CD4-positive, CD25-positive, alpha-beta regulatory T cell (primary cell): ENCODE measurements at places on chromosomes 3 and 15.

DNA sequence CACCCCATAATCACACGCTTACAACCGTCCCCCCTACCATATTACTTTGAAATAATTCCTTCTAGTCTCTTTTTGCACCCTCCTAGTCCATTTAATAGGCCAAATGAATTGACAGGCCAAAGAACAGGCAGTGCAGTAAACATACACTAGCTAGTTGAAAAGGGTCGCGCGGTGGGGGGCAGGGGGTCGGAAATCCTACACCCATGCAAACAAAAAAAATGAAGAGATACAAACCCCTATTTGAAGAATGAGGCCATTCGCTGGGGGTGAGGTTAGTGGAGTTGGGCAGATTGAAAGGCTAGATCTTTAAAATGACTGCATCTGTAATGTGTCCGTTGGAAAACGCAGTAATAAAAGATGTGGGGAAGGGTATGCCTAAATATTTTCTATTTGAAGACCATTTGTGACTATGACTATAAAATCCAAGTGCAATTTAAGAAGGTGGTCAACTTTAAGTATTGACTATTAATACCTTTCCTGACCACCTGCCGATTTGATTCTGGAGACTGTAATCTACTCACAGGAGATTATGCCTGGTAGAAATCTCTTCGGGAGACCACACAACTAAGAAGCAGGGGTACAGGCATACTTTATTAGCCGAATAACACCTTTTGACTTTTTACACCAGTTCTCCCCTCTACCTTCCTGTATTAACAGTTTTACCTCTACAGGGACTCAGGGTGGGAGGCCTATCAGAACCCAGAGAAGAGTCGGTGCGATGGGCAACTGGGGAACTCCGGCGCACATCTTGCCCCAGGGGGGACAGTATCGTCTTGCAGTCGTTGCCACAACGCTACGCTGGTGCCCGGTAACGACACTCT lies 762 bp upstream of the ARL6 start:
- DNase-seq = no peak

DNA sequence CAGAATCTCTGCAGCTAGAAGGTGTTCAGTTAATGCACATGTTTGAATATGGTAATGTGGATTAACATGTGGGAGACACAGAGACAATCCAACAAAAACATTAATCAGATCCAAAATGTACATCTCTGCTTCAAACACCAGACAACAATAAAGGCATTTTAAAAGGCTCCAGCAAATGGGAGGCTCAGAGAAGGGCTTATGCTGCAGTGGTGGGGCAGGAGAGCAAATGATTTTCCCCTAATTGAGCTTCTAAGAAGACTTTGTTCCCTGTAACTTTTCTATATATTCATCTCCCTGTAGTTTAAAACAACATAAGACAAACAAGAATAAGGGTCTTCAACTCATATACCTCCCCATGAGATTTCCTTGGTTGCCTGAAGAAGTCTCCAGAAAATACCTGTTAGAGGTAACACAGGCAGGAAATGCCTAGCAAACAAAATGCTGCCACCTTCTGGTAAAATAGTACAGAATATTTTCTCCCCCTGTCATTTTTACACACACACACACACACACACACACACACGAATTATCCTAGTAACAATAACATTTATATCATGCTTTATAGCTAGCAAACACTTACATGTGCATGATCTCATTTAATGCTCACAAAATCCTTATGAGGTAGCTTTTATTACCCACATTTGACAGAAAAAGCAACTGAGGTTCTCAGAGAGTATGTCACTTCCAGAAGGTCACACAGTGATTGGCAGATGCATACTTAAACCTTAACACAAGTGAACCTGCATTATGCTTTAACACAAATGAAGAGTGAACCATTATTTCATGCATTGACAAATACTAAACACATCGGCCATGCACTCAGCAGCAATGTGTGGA lies 123.4 kb upstream of the MB21D2 start:
- peak; percentile 51 for DNase-seq

- peak; percentile 14 for DNase-seq
Measured at GRCh38 chr15:98421419-98422129, 226.8 kb upstream of the IGF1R start.

GRCh38 chr15:101348643-101349042 lies 53.6 kb upstream of the SNRPA1 start:
- no peak for DNase-seq

- no peak for DNase-seq
Measured at GRCh38 chr15:61299075-61299763, 70.1 kb upstream of the RORA start.

DNA sequence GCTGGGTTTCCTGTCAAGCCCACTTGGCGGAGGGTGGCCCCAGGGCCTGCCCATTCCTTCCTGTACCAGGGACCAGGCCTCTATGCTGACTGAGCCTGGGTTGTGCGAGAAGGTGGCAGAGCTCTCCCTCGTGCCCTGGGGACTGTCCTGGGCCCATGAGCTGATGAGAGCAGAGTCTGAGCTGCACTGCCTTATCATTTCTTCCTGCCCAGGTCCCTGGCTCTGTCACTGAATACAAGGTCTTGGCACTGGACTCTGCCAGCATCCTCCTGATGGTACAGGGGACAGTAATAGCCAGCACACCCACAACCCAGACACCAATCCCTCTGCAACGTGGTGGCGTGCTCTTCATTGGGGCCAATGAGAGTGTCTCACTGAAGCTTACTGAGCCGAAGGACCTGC lies 7.5 kb downstream of the MPI start:
- DNase-seq = no peak
